ENCODE measurements at places on chromosomes 16 and 17.

DNA sequence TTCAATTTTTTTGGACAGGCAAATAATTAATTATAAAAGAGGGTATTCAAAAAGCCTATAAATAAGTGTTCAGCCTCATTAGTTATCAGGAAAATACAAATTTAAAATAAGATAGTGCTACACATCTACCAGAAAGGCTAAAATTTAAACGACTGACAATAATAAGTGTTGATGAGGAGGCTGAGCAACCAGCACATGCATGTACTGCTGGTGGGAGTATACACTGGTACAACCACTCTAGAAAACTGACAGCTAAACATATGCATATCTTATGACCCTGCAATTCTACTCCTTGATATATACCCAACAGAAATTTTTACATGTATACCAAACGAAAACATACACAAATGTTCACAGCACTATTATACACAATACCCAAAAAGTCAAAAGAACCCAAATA, 27.1 kb downstream of the XPO6 start:
- DNase-seq, result no peak

DNA sequence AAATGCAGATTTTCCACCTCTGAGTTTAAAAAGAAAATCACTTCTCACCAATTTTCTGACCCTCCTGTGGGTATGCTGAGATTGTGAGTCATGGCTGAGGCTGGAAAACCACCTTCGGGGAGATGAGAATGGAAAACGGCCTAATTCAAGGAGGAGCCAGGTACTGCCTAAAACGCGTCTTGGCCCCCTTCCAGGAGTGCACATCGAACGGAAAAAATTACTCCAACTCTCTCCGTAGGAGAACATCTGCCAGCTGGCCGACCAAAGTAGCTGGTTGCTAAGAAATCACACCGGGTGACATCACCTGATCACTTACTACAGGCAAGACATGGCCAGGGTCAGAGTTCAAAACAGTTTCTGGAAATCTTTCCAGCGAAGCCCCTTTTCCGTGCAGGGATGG, 107.6 kb downstream of the ZNF423 start:
- no peak for DNase-seq

- DNase-seq, result no peak
Observed at GRCh38 chr16:1613211-1613622, 1.1 kb downstream of the CRAMP1 start.

DNA sequence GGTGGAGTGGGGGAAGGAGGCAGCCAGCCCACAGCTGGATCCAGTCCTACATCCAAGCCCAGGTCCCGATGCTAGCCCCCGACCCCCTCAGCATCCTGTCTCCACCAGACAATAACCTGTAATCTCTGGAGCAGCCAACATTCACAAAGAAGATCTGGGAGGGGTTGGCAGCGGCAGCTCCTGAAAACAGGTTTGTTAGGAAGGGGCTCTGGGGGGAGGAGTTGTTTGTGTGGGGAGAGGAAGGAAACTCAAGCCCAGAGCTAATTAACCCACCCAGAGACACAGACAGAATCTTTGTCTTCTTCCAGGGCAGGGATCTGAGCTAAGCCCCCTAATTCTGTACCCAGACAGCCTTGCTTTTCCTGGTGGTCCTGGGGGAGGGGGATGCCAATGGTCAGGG, 4.6 kb upstream of the C17orf113 start:
- DNase-seq, result no peak

- DNase-seq, result no peak
Observed at GRCh38 chr17:31095236-31096105, 694 bp downstream of the NF1 start.

DNA sequence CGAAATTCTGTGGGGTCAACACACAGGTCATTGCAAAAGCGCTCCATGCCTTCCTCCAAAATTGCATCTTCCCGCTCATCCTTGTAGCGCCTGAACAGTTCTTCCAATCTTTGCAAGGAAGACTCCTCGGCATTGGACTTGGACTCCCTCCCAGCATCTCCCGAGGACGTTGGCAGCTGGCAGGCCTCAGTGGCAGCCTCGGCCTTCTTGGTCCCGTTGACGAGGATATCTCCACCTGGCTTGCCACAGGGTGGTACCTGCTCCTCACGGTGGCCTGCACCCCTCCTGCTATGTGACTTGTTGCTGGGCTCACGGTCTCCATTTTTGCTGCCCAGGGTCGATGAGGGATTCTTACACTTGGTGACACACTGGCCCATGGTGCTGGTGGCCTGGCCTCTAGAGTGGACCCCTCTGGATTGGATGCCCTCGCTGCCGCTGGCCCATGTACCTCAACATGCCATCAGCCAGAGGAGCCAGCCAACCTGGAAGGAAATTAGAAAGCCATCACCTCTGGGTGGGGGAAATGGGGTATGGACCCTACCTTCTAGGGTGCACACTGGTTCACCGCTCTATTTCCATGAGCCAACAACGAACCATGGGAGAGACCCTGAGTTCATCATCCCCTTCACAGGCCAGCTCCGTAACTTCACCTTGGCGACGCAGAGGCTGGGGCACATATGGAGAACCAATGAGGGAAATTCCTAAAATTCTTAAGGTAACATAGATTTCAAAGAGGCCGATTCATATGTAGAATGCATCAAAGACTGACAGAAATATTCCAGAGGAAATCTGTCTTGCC, 37.8 kb downstream of the DCUN1D3 start:
- no peak for DNase-seq
